ENCODE measurements at places on chromosomes 2 and 18. TPM values are rescaled to one million over a fixed set of nuclear protein-coding genes. Genes with fewer than 3 reads are reported as not detected.

The DHRS9 gene
- not detected for total RNA-seq

- H3K27ac ChIP-seq: no peak overlapping the region
- H3K27me3 ChIP-seq: no peaks in the 10 kb centered on the region
- H3K4me3 ChIP-seq: peak overlapping the region; percentile 62
- no peak for DNase-seq
- H3K4me1 ChIP-seq: no peaks in the 10 kb centered on the region
These were observed 87.0 kb downstream of the EPB41L3 start for GRCh38 chr18:5456577-5457461.

The REG1B gene
- not detected for total RNA-seq

The EMILIN1 gene
- 0.22 TPM for total RNA-seq

DNA sequence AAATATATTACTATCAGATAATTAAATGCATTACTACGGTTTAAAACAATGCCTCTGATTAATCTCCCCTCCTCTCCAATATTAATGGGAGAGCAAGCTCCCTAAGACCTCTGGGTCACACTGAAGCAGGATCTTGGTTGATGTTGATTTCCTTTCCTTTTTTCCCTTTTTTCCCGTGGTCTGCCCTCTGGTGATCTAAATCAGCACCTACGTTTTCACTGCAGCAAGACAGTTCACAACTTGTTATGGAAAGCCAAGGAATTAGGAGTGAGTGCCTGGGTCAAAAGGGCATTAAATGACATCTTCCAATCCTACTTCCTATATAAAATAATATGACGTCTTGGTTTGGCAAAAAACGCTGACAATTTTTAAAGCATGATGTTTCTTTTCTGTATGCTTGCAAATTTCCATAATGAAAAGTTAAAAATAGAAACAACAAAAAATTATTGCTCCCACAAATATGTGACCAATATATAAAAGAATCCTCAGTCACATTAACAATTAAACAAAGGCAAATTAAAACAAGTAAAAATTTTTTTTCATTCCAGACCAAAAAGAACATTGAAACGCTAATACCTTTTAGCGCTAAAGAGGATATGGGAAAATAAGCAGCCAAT, 7.9 kb upstream of the CFAP36 start:
- no peaks in the 10 kb centered on the region for H3K27me3 ChIP-seq
- H3K4me3 ChIP-seq: no peak overlapping the region
- no peak for DNase-seq
- no peak overlapping the region for H3K27ac ChIP-seq
- no peaks in the 10 kb centered on the region for H3K36me3 ChIP-seq
- H3K4me1 ChIP-seq: no peaks in the 10 kb centered on the region

GRCh38 chr2:134181219-134181618, 72.7 kb upstream of the MGAT5 start:
- peak overlapping the region; percentile 49 for H3K4me3 ChIP-seq
- no peaks in the 10 kb centered on the region for H3K27me3 ChIP-seq
- peak overlapping the region; percentile 55 for H3K27ac ChIP-seq
- H3K36me3 ChIP-seq: no peaks in the 10 kb centered on the region
- peak; percentile 69 for DNase-seq

DNA sequence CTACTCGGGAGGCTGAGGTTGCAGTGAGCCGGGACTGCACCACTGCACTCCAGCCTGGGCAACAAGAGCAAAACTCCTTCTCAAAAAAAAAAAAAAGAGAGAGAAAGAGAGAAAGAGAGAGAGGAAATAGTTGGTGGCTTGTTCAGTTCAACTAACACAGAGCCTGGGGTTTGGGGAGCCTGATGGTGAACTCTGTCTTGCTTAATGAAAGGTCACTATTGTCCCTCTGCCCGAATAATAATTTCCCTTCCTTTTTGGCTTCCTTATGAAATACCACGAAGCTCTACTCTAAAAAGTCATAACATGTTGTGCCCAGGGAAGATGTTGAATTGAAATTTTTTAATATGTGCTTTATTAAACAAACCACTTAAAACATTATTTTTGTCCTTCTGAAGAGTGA, 17.3 kb downstream of the BCL2 start:
- peaks cover 17% of the 10 kb centered on the region for H3K36me3 ChIP-seq
- H3K27me3 ChIP-seq: no peaks in the 10 kb centered on the region
- peak overlapping the region; percentile 61 for H3K4me3 ChIP-seq
- H3K4me1 ChIP-seq: peaks cover 76% of the 10 kb centered on the region
- H3K27ac ChIP-seq: peak overlapping the region; percentile 65
- DNase-seq: no peak

DNA sequence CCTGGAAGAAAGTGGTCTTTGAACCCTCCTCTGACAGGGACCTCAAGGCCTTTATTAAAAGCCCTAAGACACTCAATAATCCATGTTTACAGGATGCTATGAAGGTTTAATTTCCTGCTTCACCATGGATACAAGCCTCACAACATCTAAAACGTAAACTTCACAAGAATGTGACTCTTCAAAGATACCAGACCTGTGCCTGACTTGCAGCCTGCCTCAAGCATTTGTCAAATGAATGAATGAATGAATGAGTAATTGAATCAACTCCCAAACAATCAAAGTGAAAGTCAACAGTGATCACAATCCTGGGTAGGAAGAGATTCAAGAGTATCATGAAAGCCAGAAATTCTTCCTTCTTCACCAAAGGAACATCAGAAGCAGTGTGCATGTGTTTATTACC, 30.4 kb downstream of the KLF7 start:
- peak overlapping the region; percentile 16 for H3K4me3 ChIP-seq
- no peak for DNase-seq
- peaks cover 10% of the 10 kb centered on the region for H3K4me1 ChIP-seq
- H3K36me3 ChIP-seq: no peaks in the 10 kb centered on the region
- H3K27ac ChIP-seq: no peak overlapping the region

DNA sequence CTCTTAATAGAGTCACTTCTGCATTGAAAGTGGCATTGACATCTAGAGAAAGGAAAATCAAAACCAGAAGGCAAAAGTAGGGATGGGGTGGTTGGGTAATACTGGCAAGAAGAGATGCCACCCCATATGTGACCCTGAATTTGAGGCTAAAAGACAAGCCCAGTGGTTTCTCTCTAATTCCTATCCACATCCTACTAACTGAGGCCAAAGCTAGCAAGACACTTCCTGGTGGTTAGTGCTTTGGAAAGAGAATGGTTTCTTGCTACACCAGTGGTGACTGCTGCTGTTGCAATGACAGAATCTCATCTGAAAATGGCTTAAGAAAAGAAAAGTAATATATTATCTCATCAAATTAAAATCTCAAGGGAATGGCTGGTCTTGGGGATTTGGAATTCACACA, 640.6 kb downstream of the EPHA4 start:
- no peaks in the 10 kb centered on the region for H3K27me3 ChIP-seq
- H3K4me3 ChIP-seq: no peak overlapping the region
- H3K27ac ChIP-seq: no peak overlapping the region

- DNase-seq: no peak
- H3K4me3 ChIP-seq: no peak overlapping the region
- H3K36me3 ChIP-seq: no peaks in the 10 kb centered on the region
- H3K27me3 ChIP-seq: peaks cover 14% of the 10 kb centered on the region
These were observed 5.0 kb downstream of the SPIRE1 start for GRCh38 chr18:12652861-12653401.

DNA sequence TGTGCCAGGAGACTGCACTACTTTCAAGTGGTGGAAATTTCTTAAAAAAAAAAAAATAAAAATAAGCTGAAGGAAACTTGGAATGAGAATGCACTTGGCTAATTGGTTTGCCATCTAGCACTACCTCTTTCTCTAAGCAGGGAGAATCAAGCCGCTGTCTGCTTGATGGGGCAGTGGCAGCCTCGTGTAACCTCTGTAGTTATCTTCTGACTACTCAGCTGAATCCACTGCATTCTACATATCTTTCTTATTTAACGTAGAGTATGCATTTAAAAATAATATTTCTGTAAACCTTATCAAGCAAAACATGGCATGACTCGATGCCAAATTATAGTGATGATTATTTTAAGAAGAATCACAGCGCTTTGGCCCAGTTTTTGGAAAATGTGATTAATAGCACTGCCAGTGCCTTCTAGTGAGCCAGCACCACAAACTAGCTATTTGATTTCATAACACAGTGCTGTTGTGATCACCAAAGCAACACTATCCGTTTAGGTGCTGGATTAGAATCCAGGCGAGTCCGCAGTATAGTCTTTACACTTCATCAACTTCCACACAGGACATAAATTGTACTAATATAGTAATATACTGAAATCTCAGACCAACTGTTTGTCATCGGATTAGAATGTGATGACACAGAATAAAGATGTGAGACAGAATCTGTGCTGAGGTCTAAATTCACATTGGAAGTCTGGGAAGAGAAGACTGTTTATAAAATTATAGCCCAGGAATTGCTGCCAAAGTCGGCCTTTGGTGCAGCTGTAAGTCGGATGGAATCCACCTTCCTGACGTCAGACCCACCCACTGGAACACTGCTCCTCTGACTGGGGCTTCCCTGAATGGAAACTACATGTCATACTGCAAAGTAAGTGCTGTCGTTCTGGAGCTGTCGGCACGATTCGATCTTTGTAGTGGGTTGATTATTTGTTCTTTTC, 136.5 kb upstream of the ETAA1 start:
- no peak overlapping the region for H3K4me3 ChIP-seq
- no peaks in the 10 kb centered on the region for H3K4me1 ChIP-seq
- H3K36me3 ChIP-seq: no peaks in the 10 kb centered on the region
- no peak for DNase-seq
- H3K27me3 ChIP-seq: no peaks in the 10 kb centered on the region

GRCh38 chr2:46157072-46157965, 139.9 kb upstream of the EPAS1 start:
- peaks cover 2% of the 10 kb centered on the region for H3K36me3 ChIP-seq
- H3K4me1 ChIP-seq: no peaks in the 10 kb centered on the region
- H3K4me3 ChIP-seq: no peak overlapping the region
- no peak for DNase-seq
- H3K27ac ChIP-seq: no peak overlapping the region
- no peaks in the 10 kb centered on the region for H3K27me3 ChIP-seq

GRCh38 chr2:205543262-205543843, 138.9 kb upstream of the NRP2 start:
- H3K27ac ChIP-seq: no peak overlapping the region
- H3K36me3 ChIP-seq: no peaks in the 10 kb centered on the region
- no peak overlapping the region for H3K4me3 ChIP-seq

DNA sequence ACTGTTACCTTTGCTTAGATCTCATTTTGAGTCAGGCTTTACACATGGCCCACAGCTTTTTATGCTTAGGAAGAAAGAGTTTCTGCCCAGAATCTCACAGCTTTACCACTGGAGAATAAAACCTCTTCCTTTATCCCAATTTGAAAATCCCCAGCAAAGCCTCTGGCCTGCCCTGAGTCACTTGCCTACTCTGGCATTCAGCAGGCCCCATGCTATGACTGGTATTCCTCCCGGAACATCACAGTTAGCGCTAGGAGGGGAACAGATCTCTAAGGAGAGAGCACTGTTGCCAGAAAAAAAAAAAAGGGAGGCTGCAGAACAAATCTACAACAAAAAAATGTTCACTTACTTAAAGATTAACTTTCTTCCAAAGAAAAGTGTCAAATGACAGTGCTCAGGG, 152.9 kb upstream of the DNMT3A start:
- no peak overlapping the region for H3K27ac ChIP-seq
- no peaks in the 10 kb centered on the region for H3K4me1 ChIP-seq
- no peaks in the 10 kb centered on the region for H3K27me3 ChIP-seq
- DNase-seq: no peak

DNA sequence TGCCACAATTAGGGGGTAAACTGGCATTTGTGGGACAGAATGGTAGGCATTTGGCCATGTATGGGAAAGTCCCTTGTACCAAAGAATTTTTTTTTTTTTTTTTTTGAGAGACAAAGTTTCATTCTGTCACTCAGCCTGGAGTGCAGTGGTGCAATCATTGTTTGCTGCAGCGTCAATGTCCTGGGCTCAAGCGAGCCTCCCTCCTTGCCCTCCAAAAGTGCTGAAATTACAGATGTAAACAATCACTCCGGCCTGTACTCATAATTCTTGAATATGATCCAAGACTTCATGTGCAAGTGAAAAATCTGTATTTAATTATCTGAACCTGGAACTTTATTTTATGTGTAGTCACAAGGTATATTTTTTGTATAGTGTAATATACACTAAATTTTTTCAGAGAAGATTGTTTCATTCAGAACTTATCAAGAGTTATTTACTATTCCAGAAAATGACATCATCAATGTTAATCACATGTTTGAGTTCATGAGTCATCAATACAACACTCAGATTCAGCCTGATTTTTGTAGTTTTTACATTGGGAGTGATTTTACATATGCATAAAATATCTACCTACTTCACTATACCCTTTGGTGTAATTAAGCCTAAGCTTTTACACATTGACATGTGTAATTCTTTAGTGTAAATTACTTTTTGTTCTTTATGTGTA, 138.7 kb upstream of the L3MBTL4 start:
- H3K27me3 ChIP-seq: no peaks in the 10 kb centered on the region
- no peak for DNase-seq
- no peaks in the 10 kb centered on the region for H3K36me3 ChIP-seq
- H3K4me3 ChIP-seq: no peak overlapping the region
